HTR-8/SVneo (cell line): ENCODE measurements at places on chromosomes 7 and 10.

DNA sequence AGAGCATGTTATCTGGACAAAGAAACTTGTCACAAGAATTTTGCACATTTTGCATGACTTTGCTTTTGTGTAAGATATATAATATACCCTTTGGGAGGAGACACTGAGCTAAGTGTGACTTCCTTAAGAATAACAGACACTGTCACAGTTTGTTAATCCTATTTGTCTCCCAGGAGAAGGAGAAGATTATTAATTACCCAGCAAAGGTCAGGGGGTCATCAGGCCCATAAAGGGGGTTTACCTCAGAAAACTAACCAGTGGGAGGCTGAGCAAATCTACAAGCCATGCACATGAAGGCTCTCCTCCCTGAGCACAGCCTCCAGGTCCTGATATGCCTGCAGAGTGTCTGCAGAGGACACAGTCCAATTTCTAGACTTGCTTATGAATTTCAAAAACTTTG lies 10.1 kb upstream of the MET start:
- DNase-seq: no peak

DNA sequence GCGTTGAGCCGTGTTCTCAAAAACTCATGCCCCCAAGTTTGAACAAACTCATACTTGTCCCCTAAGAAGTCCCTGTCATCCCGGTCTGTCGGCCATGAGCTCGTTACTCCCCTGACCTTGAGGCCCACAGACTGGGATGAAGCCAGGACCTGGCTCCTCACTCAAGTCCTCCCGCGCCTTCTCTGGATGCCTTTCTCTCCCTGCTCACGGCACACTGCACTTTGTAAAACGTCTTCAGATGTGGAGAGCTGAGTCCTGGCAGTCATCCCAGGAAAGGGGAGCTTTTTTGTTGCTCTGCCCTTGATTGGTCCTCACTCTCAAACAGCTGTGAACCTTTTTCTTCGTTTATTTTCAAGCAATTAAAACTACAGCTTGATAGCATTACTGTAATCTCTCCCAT lies 110.8 kb downstream of the JAZF1 start:
- no peak for DNase-seq

DNA sequence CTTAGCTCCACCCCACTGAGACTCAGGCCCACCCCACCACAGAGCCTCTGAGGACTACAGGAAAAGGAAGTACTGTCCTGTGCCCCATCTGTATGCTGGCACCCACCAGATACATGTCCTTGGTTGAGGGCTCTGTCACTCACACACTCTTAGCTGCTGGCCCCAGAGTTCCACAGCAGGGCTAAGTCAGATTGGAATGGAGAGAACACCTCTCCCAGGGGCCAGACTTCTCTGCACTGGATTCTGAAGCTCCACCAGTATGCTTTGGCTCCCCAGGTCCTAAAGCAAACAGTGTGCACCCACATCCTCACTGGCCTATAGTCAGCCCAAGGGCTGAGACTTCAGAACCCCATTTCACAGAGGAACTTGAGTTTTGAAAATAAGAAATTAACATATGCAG lies 103.2 kb upstream of the PPP2R2D start:
- DNase-seq: no peak

DNA sequence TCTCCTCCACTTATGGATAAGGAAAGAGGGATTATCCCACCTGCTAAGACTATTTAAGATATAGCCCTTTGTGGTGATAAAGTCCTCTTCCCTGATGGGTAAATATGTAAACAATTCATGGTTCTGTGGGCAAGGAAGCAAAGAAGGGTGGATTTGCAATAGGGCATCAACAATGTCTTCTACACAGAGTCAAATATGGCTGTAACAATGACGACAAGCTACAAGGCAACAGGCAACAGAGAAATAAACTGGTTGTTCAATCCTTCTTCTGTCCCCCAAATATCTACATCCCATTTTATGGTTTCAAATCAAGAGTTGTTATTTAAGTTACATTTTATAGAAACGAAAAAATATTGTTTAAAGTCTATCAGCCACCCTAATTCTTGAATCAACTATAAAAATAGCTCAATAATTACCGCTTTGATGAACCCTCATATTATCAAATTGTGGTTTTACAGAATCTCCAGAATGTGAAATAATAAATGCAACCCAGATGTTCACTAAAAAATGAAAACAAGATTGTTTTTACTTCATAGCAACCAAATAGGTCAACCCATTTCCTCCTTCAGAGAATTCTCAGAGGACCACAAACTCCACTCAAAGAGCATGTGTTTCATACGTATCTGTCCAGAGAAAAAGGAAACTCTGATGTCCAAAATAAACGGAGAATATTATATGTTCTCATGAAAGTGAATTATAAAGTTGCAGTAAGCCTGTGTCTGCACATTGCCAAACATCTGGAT lies 13.8 kb downstream of the CYTH3 start:
- DNase-seq: no peak

DNA sequence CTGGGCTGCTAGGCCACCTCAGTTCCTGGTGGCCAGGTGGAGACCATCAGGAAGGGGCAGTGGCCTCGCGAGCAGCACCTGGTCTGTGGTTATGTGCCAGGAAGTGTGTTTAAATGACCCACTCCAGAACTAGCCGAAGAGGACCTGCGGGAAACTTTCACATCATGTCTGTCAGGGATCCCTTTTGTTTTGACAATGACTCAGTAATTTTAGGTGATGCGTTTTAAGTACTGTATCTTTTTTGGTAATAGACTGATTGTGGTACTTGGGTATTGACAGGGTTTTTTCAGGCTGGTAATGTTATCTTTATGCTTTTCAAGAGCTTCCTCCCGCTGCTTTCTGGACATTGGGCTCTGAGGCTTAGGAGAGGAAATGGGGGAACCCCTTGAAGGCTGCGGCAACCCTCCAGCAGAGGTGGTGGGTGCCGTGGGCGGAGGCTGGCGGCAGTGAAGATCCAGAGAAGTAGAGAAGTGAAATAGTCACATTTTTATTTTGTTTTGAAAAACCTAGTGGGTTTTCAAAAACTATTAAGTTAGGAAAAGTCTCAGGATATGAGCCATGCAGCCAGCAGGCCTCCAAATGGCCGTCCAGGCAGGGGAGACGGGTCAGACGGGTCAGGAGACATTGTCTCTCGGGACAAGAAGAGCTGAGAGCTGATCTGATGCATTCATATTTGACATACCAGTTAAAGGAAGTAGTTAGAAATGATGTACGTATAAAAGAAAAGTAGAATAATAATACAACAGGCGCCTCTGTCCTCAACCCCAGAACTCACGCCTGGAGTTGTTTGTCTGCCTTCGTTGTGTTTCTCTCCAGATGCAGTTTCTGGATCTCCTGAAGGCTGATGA lies 27.7 kb downstream of the PPP2R2D start:
- no peak for DNase-seq

DNA sequence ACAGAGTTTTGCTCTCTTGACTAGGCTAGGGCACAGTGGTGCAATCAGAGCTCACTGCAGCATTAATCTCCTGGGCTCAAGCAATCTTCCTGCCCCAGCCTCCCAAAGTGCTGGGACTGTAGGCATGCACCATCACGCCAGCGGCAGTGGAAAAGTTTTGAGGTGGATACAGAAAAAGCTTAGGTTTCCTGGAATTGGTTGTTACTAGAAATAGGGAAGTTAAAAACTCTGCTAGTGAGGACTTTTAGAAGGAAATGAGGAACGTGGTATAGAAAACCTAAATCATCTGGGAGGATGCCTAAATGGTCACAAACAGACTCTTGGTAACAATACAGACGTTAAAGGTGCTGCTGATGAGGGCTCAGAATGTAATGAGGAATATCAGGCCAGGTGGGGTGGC lies 10.9 kb upstream of the SNX8 start:
- no peak for DNase-seq

GRCh38 chr7:132666071-132666773 lies 90.0 kb upstream of the PLXNA4 start:
- no peak for DNase-seq
